ENCODE measurements at places on chromosomes 6 and 20.
A peak's percentile ranks its signal among the peaks of the same experiment; 100 is the strongest.

DNA sequence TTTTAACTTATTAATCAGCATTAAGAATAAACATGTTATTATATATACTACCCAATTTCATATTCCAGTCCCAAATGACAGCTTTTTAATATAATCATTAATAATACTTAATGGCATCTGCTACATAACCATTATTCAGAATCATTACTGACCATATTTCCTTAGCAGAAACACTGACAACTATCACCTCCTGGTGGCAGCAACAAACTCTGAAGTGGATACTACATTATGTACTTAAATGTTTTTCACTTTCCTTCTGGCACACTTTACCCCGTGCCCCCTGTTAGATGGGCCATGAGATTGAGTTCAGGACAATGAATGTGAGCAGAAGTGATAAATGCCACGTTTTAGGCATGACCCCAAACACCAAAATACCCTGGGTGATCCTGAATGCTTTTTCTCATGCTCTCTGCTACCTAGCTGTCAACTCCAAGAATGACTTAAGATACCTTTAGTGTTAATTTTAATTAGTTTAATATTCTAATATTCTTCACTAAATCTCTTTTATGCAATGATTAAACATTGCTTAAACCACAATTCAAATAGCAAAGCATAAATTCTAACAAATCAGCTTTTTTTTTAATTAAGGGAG, 77.1 kb downstream of the LMBRD1 start:
- peak; percentile 7 for DNase-seq

- no peak for DNase-seq
Measured at GRCh38 chr6:134094441-134094840, 42.0 kb upstream of the SLC2A12 start.

DNA sequence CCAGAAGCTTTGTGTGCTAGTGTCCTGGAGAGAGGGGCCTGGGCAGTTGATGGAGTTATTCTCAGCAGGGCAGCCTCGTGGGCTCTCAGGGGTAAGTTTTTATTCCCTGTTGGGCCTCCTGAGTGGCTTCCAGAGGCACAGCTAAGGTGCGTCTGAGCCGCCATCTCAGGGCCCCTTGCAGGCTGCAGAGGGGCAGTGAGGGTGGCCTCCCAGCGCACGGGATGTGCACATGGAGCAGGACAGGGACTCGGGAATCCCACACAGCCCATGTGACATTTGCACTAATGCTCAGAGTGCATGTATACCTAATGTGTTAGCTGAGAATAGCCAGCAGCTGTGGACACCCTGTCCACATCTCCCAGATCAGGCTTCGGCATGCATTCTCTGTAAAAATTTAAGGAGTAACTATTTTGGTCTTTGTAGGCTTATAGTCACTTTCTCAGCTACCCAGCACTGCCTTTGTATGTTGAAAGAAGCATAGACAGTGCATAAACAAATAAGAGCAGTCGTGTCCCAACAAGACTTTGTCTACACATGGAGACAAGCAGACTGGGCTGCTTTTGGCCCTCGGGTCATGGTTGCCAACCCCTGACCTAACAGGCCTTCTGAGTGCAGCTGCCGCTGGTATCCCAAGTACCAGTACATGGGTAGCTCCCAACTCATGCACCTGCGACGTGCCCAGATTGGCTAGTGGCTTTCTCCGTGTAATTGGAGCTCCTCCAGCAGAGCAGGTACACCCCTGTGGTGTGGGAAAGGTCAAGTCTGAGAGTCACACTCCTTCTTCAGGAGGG, 18.6 kb upstream of the CST9L start:
- no peak for DNase-seq

GRCh38 chr20:8432435-8433148, 300.5 kb downstream of the PLCB1 start:
- no peak for DNase-seq

- DNase-seq = no peak
Measured at GRCh38 chr20:51803148-51803854, 980 bp upstream of the SALL4 start.

- DNase-seq = no peak
Measured at GRCh38 chr6:43024436-43024835, 3.0 kb downstream of the RRP36 start.

DNA sequence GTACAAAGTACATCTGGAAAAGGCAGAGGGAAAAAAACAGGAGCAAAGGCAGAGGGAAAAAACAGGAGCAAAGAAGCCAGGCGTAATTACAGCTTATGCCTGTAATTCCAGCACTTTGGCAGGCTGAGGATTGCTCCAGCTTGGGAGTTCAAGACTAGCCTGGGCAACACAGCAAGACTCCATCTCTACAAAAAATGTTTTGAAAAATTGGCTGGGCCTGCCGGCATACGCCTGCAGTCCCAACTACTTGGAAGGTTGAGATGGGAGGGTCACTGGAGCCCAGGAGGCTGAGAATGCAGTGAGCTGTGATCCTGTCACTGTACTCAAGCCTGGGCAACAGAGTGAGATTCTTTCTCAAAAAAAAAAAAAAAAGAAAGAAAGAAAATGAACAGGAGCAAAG, 19.0 kb upstream of the CBFA2T2 start:
- DNase-seq = no peak

Measured in NCI-H524 (cell line).